ENCODE measurements at places on chromosomes 5 and 9. TPM values are rescaled to one million over a fixed set of nuclear protein-coding genes. Genes with fewer than 3 reads are reported as not detected.

PNPLA7 gene
- 3.5 TPM for total RNA-seq

PCDHB4 gene
- total RNA-seq: not detected

CD72 gene
- total RNA-seq: 7.6 TPM

SLC1A1 gene
- total RNA-seq: 0.12 TPM

FAM221B gene
- total RNA-seq: not detected

FOXI1 gene
- not detected for total RNA-seq

RNF183 gene
- total RNA-seq: 0.34 TPM

ANKRD20A1 gene
- total RNA-seq: 1.1 TPM

ZNF474 gene
- 0.25 TPM for total RNA-seq

HTR1A gene
- not detected for total RNA-seq

WDR38 gene
- total RNA-seq: not detected

OGN gene
- not detected for total RNA-seq

LHX3 gene
- not detected for total RNA-seq

PTPRD gene
- total RNA-seq: not detected

SPINK4 gene
- not detected for total RNA-seq

MEF2C gene
- 0.32 TPM for total RNA-seq

IL5 gene
- total RNA-seq: 0.39 TPM
